GM20000 (cell line): ENCODE measurements at places on chromosomes 6 and 20.

DNA sequence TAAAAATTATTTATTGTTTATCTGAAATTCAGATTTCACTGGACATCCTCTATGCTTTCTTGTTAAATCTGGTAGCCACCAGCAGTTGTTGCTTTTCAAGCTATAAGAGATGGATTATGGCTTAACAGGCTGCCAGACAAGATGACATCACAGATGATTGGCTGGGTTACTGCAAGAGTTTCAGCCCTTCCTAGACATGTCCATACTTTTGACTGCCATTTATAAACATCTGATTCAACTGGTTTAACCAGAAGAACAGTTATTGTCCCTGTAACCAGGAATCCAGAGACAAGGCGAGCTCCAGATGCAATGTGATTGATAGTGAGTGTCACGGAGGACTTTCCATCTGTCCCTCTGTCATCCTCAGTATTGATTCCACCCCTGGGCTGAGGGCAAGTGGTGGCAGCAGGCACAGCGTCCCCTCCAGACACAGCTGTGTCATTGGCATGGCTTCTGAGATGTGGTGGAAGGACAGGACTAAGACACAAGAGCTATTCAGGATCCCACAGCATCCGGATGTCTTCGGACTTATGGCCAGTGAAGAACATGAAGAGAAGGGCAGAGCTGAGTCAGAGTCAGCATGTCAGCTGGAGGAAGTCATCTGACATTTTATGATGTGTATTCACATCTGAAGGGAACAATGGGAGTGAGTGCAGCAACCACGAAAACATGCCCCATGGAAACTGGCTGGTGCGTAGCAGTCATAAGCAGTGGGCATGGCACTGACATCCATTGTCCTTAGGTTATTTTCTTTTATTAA, 284.5 kb upstream of the CDYL start:
- no peak for DNase-seq

GRCh38 chr6:37256692-37257319, 766 bp upstream of the TBC1D22B start:
- DNase-seq = no peak

- DNase-seq = peak; percentile 18
Observed at GRCh38 chr20:17226410-17227218, at the start of gene PCSK2. PCSK2 (plus strand) TSS chr20:17227040; CDS start chr20:17227306, 266 bp downstream.

GRCh38 chr20:19828232-19828631, 70.2 kb downstream of the RIN2 start:
- DNase-seq = peak; percentile 64

DNA sequence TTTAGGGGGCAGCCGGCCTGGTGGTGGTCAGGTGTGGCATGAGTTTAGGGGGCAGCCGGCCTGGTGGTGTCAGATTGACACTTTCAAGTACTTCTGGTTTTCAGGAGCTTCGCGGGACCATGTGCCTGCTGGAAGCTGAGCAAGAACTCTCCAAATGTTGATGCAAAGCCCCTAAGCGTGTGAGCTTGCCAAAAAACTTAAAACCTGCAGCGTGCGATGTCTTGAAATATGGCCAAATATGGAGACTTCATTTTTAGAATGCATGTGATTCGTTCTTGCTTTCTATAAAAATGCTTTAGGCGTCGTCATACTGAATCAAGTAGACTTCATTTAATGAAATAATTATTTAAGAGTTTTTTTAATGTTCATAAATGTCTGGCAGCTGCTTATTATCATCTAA, 149.4 kb downstream of the SMOC2 start:
- DNase-seq = no peak

GRCh38 chr6:48658915-48659314, 547.9 kb upstream of the PTCHD4 start:
- DNase-seq = no peak

DNA sequence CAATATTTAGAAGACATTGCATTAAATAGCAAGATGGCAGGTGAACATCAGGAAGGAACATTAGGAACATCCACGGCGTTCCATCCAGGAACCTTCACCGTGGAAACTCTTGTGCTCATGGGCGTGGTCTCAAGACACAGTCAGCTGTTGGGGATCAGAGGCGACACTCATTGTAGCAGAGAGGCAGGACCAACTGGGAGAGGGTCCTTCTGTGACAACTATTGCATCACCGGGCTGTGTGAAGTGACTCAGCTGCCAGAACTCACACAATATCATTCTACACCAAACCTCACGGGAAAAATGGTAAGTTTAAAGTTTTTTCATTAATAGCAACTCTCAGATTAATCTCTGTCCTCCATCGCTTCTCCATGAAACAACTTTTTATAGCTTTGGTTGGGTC, 334.8 kb upstream of the SULF2 start:
- DNase-seq = no peak

DNA sequence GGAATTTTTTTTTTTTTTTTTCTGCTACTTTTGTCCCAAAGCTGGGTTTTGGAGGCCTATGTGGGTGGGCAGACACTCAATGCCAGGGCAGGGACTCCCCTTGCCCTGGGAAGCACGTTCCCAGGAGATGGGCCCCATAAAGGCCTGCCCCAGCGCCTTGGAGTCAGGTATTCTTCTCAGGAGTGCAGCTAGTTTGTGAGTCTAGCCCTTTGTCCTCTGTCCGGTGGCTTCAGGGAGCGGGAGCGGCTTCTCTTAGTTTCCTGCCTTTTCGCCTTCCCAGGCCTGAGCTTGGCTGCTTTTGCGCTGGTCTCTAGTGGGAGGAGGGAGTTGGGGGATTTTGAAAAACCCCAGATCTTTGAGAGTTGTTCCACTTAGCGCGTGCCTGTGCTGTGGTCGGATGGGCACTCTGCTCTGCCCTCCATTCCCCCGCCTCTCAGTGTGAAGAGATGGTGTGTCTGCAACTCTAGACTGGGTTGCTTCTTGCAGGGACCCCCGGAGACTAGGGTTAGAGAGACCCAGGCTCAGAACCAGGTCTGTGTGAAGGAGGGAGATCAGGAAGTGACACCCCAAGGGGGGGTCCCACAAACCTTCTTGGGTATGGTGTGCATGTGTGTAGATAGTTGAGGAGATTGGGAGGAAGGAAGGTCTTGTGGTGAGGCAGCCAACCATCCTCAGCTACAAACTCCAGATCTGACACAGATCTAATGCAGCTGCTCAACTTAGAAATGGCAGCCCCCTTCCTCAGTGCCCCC, 1.3 kb downstream of the PLCG1 start:
- DNase-seq = peak; percentile 44

DNA sequence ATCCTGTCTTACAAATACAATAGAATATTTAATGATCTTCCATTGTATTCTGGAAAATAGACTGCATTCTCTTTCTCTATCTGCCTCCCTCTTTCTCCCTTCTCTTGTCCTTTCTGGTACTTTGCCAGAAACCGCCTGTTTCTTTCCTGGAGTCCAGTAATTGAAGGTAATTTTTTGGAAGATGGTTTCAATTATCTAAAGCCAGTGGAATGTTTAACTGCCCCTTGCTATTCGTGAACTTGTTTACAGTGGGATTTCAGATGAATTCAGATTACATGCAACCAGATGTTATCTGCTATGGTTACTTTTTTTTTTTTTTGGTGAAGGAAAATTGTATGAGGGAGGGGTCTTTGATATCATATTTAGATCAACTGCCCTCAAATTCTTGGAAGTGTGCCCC, 655.5 kb upstream of the FLRT3 start:
- no peak for DNase-seq

DNA sequence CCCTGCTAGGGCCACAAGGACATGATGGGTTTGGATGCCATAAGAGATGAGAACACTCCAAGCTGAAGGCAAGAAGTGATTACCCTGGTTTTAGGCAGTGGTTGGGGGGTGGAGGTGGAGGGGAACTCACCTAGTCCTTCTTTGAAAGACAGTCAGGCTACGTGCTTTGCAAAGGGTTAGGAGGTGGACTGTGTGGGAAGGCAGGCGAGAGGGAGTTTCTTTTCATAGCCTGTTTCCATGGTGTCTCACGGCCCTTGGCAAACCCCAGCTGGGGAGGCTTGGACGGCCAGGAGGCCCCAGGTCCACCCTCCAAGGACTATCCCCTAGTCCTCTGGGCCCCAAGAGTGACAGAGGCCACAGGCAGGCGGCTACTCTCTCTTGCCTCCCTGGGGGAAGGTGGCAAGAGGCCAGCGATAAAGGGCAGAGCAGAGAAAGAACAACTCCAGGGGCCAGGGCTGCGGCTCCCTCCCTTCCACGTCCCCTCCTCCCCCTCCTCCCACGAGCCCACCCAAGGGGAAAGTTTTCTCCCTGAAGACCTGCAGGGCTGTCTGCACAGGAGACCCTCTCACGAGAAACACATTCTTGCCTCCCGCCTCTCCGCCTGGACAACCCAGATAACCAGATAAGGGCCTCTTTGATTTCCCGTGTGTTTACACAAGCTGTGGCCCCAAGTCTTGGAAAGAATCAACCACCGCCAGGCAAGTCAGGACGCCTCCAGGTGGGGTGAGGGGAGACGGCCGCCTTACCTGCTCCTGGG, 74.4 kb downstream of the NOL4L start:
- peak; percentile 42 for DNase-seq

GRCh38 chr6:71333697-71334096, 45.1 kb downstream of the OGFRL1 start:
- no peak for DNase-seq

GRCh38 chr6:47677381-47678100, 20.8 kb upstream of the ADGRF4 start:
- DNase-seq = no peak

GRCh38 chr6:155187106-155187505, 76.7 kb upstream of the CLDN20 start:
- no peak for DNase-seq

GRCh38 chr6:25257686-25258348, 21.4 kb upstream of the CARMIL1 start:
- no peak for DNase-seq

- DNase-seq = peak; percentile 60
Observed at GRCh38 chr6:53199156-53199555, 50.5 kb upstream of the GCM1 start.

GRCh38 chr20:2631228-2631627, 21.2 kb upstream of the NOP56 start:
- no peak for DNase-seq

GRCh38 chr20:39462416-39462945, 500.3 kb downstream of the DHX35 start:
- DNase-seq = no peak

GRCh38 chr6:165799391-165800153, 136.5 kb upstream of the PDE10A start:
- no peak for DNase-seq

GRCh38 chr6:29965563-29965872, 23.2 kb downstream of the HLA-A start:
- no peak for DNase-seq

- DNase-seq = no peak
Observed at GRCh38 chr6:163459536-163459935, 45.0 kb downstream of the QKI start.

DNA sequence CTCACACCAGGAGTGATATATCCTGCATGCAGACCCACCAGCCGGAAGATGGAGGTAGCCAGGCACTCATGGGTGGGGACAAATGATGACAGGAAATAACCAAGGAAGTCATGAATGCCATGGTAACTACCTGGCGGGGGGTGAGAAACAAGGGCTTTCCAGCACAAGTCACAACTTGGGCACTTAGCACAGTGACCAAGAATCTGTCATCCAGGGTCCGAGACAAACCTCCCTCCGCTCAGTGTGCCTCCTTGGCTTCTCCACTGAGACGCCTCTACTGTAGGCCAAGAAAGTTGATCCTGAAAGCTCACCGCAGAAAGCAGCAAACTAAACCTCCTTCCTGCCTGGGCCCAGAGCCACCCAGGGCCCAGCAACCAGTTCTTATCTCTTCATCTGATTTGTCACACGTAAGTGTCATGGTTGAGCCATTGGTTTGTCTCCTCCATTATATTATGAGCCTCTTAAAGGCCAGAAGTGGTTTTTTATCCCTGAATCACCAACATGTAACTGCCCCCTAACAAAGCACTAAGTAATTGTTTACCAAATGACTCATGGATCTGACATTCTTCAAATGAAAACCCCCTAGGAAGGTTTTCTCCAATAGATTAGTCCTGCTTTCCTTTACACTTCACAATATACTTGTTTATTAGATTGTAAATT, 84.3 kb upstream of the TAB2 start:
- DNase-seq = no peak

DNA sequence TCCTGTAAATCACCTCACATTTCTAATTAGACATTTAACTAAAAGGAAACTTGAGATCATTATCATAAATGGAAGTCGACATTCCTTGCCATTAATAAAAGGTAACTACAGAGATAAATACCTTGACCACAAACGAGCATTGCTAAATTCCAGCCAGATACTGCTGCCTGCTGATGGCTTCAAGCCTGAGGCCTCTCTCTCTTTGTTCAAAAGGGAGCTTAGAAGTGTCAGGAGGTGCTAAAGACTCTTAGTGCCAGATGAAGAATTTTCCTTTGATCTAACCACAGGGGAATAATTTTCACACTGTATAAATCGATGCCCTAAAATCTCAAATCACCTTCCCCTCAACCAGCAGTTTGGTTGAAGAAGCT, 248.2 kb upstream of the PMEPA1 start:
- DNase-seq = no peak

- no peak for DNase-seq
Observed at GRCh38 chr6:121961619-121962125, 437.8 kb upstream of the HSF2 start.
